SJSA1 (cell line): ENCODE measurements at places on chromosomes 4 and X. TPM values are rescaled to one million over a fixed set of nuclear protein-coding genes. Genes with fewer than 3 reads are reported as not detected.

ARMCX1 gene
- 15.5 and 19.6 TPM in 2 replicates for total RNA-seq

PRRG3 gene
- total RNA-seq = not detected in 2 replicates

NBDY gene
- total RNA-seq = 8.3 and 16.7 TPM in 2 replicates

ATP1B4 gene
- total RNA-seq = not detected in 2 replicates

UCHL1 gene
- total RNA-seq = 32.8 and 37.7 TPM in 2 replicates

SLC6A14 gene
- not detected in 2 replicates for total RNA-seq

FAAH2 gene
- total RNA-seq = not detected in 2 replicates

DNA sequence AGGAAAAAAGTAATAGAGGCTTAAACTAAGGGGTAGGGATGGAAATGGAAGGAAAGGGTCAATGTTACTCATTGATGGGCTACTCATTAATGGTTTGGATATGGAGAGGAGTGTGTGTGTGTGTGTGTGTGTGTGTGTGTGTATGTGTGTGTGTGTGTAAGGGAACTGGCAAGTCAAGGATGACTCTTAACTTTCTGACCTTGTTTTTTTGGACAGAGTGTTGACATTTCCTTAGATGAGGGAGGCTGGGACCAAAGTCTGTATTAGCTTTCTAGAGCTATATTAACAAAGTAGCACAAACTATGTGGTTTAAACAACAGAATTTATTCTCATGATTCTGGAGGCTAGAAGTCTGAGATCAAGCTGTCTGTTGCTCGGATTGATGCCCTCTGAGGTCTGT lies 202.7 kb downstream of the GBA3 start:
- no peak for DNase-seq

DNA sequence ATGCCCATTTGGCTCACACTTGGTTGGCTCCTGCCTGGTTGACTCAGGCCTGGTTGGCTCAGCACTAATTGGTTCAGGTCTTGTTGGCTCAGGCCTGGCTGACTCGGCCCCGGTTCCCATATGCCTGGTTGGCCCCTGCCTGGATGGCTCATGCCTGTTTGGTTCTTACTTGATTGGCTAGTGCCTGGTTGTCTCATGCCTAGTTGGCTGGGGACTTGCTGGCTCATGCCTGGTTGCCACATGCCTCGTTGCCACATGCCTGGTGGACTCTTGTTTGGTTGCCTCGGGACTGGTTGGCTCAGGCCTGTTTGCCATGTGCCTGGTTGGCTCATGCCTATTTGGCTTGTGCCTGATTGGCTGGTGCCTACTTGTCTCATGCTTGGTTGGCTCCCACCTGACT lies 103.7 kb downstream of the APOOL start:
- DNase-seq = no peak

DNA sequence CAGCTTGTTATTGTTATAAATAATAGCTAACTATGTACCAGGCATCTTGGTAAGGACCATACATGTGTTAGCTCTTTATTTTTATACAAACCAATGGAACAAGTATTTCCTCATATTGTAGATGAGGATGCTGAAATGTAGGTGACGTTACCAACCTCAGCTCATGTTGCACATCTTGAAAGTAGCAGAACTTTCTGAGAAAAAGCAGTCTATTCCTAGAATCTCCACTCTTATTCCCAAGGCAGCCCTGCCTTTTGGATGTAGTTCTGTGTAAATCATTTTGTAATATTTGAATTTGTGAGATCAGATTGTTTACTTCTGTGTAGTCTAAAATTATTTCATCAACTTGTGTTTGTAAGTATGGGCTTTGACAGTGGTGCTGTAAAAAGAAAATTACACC lies 5.3 kb downstream of the FHDC1 start:
- no peak for DNase-seq

DNA sequence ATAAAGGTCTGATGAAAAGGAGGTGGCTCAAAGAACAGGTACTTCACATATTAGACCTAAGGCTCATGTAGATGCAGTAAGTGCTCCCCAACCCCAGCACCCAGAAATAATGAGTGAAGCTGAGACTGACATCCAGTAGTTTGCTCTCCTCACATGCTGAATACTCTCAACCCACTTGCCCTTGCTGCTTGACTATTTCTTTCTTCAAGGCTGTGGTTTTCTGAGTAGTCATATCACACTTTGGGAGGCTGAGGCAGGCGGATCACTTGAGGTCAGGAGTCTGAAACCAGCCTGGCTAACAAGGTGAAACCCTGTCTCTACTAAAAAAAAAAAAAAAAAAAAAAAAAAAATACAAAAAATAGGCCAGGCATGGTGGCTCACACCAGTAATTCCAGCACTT lies 51.5 kb upstream of the PRPS1 start:
- no peak for DNase-seq

DNA sequence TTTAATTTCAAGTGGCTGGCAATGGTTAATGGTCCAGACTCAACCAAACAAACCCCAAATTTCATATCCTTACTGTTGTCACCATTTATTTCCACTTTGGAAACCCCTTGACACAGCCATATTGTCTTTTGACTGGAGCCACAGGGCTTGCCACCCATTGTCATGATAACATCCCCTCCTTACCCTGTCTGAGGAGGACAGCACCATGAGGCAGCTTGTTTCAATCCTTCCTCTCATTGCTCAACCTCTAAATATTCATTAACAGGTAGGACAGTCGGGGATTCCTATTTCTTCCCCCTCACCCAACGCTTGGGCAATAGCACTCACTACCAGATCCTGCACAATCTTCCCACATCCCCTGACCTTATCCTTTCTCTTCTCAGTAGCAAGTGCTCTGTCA lies 92.1 kb downstream of the CEP135 start:
- DNase-seq = no peak

GRCh38 chrX:70139736-70140135 lies 6.5 kb downstream of the IGBP1 start:
- DNase-seq = no peak

- DNase-seq = no peak
Observed at GRCh38 chrX:11375614-11376119, 82.5 kb downstream of the AMELX start.

DNA sequence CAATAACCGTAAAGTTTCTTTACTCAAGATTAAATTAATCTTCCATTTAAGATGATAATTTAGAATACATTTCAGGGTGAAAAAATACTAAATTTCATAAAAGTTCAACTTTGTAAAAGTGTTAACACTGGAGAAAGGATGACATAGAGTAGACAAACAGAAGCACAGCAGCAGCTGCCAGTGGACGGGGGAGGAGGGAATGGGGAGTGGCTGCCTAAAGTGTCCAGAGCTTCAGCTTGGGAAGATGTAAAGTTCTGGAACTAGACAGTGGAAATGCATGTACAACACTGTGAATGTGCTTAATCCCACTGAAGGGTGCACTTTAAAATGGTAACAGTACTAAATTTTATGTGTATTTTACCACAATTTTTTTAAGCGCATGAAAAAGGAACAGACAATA lies 39.9 kb downstream of the RELL1 start:
- no peak for DNase-seq

DNA sequence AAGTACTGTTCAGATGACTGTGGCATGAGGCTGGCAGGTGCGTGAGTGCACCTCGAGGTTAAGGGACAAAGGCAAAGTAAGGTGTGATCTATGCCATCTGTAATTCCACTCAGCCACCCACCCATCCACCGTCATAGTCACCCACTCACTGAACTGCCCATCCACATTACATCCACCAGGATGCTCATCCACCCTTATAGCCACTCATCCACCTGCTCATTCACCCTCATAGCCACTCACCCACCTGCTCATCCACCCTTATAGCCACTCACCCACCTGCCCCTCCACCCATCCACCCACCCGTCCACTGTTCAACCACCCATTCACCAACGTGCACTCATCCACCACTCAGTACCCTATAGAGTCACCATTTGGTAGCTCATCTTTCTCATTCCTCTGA lies 64.1 kb upstream of the UXT start:
- no peak for DNase-seq

DNA sequence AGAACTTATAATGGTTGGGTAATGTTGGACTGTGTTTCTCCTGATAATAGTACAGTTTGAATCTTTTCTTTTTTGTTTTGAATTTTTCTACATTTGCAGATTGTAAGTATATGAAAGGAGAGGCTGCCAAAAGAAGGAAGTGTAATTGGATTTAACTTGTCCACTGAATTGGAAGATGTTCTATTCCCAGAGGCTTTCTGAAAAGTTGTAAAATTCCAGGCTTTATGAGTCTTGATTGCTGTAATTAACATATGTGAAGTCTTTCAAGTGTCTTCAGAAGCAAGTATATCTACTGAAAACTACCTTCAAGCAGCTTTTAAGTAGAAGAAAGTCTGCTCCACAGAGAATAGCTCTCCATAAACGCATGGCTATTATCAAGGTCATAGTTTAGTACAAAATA lies 2456.4 kb downstream of the PCDH7 start:
- DNase-seq = no peak

DNA sequence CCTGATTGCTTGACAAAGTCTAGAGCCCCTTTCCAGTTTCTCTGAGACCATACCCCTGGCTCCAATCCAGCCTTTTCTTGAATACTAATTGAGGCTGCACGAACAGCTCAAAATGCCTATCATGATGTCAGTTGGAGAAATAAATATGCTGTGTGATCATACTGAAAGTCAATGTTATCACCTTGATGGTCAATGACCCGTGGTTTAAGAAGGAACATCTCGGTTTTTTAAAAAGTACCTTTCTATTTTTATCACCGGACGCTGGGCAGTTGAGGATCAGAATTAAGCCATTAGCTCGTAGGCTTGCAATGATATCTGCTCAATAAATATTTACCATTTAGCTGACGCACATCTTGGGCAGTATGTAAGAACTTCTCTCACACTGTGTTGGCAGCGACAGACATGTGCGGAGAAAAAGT lies 852 bp upstream of the WDR44 start:
- no peak for DNase-seq

GRCh38 chr4:162782096-162782777 lies 384.5 kb downstream of the NAF1 start:
- DNase-seq = no peak

GRCh38 chr4:147844781-147845180 lies 112.9 kb downstream of the ARHGAP10 start:
- no peak for DNase-seq

- no peak for DNase-seq
Observed at GRCh38 chr4:133320576-133321170, 171.6 kb downstream of the PCDH10 start.

GRCh38 chr4:113844369-113844768 lies 82.8 kb upstream of the CAMK2D start:
- DNase-seq = no peak
